ENCODE measurements at places on chromosomes 1 and 21.

- DNase-seq: no peak
Observed at GRCh38 chr1:10292188-10292587, 81.8 kb downstream of the KIF1B start.

DNA sequence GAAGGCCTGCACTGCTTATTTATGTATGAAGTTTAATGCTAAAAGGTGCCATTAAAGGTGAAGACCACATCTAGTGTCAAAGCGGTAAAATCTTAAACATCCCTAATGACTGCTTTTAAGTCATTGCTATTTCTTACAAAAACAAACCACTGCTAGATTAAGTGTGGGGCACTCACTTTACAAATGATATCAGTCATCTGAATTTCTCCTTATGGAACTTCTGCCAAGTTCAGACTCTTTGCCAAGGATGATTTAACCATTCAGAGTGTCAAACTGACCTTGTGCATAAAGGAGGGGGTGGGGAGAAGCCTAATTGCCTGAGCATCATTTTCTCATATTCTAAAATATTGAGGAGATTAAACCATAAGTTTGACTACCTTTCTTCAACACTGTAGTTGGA lies 271.5 kb downstream of the TGFB2 start:
- no peak for DNase-seq

GRCh38 chr1:33635336-33636012 lies 163.0 kb downstream of the ZSCAN20 start:
- DNase-seq: no peak

DNA sequence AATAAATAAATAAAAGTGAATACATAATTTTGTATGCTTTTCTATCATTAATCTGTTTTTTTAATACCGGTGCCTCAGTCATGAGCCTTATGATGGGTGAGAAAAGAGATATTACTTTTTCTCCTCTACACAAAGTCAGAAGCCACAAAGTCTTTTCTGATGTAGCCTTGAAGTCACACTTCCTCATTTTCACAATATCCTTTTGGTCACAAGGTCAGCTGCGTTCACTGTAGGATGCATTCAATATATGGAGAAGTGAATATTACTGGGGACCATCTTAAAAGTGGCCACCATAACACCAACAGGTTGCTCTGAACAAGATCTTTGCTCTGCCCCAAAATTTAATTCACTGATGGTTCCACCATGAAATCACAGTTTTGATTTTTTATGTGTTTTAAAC lies 83.3 kb upstream of the TNR start:
- DNase-seq: no peak

GRCh38 chr1:89723863-89724262 lies 90.9 kb downstream of the LRRC8C start:
- DNase-seq: no peak

DNA sequence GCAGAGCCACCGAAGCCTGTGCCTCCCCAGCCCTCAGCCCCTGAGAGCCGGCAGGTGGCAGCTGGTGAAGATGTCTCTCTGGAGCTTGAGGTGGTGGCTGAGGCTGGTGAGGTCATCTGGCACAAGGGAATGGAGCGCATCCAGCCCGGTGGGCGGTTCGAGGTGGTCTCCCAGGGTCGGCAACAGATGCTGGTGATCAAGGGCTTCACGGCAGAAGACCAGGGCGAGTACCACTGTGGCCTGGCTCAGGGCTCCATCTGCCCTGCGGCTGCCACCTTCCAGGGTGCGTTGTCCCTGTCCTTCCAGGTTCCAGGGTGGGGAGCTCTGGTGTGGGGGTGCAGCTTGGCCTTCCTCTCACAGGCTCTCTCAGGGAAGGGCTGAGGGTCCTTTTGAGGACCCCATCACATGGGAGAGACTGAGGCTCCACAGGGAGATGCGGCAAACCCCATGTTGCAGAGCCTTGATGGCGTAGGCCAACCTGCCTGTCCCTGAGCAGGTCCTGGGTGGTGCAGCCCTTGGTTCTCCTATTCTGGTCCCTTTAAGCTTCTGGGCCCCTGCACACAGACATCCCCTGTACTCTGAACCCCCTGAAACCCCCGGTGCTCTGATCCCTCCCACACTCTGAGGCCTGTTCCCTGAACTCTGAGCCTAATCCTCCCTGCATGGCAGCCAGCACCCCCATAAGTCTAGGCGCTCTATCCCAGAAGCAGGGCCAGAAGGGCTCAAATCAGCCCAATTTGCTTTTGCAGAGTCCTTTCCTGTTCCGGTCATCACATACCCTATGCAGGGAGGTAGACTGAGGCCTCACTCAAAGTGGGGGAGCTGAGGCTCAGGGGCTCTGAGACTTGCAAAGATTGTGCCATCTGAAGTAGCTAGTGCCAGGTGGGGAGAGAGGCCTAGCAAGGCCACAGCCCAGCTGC lies 88.5 kb downstream of the TRIM11 start:
- DNase-seq: no peak

DNA sequence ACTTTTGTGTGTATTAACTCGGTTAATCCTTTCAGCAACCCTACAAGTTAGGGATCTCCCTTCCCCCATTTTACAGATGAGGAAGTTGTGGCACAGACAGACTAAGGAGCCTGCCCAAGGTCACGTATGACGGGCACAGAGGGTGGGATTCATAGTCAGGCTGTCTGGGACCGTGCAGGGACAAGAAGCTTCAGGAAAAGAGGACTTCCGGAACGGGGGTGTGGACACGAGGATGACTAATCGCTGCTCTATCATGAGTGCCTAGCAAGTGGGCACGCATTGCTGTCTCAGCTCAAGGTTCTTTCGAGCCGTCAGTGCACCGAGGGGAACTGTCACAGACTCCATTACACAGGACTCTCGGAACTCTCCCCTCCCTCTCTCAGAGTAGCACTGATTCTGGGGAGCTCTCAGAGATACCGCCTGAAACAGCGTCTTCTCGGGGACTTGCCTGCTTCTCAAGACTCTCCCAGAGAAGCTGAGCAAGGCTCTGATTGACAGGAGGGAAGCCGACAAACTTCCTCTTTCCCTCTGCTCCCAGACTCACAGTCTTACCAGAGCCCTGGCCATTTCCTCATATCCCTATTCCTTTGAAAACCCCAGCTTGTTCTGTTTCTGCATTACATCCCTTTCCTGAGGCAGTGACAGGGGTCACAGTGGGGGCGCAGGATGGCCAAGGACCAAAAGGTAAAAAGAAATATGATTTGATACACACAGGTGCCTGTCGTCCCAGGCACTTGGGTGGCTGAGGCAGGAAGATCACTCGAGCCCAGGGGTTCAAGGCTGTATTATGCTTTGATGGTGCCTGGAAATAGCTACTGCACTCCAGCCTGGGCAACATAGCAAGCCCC lies 14.4 kb downstream of the FHAD1 start:
- DNase-seq: no peak

DNA sequence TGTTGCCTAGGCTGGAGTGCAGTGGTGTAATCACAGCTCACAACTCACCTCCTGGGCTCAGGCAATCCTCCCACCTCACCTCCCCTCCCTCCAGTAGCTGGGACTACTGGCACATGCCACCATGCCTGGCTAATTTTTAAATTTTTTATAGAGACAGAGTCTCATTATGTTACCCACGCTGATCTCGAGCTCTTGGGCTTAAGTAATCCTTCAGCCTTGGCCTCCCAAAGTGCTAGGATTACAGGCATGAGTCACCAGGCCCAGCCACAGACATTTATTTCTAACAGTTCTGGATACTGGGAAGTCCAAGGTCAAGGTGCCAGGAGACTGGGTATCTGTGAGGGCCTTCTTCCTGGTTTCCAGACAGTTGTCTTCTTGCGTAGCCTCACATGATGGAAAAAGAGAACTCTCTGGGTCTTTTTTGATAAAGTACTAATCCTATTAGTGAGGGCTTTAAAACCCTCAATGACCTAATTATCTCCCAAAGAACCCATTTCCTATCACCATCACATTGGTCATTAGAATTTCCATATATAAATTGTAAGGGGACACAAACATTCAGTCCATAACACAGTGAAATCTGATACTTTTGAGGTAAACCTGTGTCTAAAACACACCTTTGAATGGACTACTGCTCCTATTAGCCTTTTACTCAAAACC lies 67.9 kb downstream of the PHACTR4 start:
- DNase-seq: no peak

DNA sequence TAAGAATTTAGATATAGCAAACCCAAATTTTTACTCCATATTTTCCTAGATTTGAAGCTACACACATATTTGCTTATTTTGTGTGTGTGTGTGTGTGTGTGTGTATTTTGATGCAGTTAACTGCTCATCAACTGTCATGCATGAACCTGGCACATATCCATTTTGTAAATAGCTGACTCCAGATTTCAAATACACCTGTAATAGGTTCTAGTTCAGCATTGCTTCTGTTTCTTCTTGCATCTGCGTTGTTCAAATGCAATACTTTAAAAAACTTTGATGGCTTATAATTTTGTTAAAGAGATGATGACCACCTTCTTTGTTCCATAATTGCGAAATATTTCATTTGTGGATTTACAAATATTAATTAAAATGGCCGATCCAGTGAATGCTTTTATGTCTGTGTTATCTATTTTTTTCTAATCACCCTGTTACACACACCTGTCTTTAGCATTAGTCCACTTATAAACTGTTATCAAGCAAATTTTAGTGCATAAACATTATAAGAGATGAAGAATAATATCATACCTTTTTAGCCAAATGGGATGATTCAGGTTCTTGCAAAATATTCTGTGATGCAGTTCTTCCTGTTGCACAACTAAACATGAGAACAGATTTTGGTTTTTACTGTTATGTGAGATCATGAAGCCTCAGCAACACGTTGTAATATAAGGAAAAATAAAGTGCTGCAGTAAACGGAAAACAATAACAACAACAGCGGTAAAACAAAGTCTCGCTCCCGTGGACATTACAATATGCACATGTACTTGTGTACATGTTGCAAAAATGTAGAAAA lies 12.7 kb upstream of the S100A11 start:
- DNase-seq: no peak

- DNase-seq: no peak
Observed at GRCh38 chr1:41895552-41895951, 23.2 kb downstream of the HIVEP3 start.

GRCh38 chr1:160607011-160607671 lies 27.8 kb upstream of the CD84 start:
- peak; percentile 76 for DNase-seq

DNA sequence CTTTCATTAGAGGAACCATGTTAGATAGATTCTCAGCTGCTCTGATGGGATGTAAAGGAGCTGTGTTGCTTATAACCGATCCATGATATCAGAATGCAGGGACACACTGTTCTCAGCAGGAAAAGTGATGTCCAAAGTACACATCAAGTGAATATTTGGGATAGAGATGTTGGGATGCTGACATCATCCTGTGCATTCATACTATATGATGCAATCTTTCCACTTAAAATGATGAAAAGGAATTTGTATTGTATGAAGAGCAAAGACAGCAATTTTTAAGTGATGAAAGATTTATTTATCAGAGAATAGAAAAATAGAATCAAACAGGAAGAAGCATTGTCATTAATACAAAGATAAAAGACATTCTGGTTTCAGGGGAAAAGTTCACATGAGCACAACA lies 110.1 kb downstream of the ERG start:
- no peak for DNase-seq

DNA sequence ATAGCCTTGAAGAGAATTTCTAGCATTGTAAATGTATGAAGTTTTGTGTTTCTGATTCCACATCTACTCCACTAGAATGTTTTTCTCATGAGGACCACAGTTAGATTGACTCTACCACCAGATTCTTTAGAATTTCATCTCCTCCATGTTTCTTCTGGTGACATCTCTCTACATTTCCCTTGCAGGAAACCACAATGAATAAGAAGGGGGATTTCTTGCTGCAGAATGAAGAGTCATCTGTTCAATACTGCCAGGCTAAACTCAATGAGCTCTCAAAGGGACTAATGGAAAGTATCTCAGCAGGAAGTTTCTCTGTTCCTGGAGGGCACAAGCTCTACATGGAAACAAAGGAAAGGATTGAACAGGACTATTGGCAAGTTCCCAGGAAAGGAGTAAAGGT lies 18.6 kb downstream of the GBP6 start:
- no peak for DNase-seq

- DNase-seq: no peak
Observed at GRCh38 chr1:114235960-114236359, 82.3 kb upstream of the SYT6 start.

GRCh38 chr1:175320804-175321203 lies 128.2 kb upstream of the KIAA0040 start:
- no peak for DNase-seq

- no peak for DNase-seq
Observed at GRCh38 chr1:151963288-151963687, 30.4 kb downstream of the S100A10 start.

DNA sequence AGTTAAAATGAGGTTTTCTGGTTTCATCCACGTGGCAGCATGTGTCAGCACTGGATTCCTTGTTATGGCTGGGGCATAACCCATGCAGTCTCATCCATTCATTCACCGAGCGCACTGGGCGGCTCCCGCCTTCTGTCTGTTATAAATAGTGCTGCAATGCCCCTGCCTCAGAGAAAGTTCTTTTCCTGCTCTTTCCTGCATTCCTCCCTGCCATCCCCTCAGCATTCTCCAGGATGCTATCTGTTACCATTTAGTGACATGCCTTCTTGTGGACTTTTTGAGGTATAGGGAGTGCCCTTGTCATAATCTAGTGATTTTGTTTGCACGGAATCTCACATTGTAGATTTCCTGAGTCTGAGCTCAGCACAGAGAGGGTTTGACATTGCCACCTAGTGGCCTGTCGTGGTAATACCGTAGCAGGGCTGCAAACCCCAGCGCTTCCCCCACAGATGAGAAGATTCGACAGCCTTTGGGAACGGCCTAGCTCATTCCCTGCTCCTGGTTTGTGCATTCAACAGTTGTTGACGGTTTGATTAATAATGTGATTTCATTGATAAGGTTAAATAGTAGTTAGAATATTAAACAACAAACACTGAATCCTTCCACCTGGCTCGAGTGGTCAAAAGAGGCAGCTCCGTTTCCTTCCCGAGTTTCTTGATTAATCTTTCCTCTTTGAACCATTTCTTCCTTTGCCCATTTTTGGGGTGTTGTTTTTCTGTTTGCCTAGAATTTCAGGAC lies 46.3 kb downstream of the UMODL1 start:
- peak; percentile 65 for DNase-seq

GRCh38 chr21:41631564-41632461 lies 123.9 kb upstream of the TMPRSS2 start:
- no peak for DNase-seq

GRCh38 chr1:236515443-236515958 lies 8.3 kb upstream of the LGALS8 start:
- no peak for DNase-seq

GRCh38 chr1:67832737-67833601 lies at the start of gene GNG12:
Gene GNG12, minus strand, starts transcription at chr1:67833467. Its CDS starts 125,781 bp downstream, at chr1:67707686.
- DNase-seq: peak; percentile 1

All from naive B cell (primary cell).